GM10248 (cell line): ENCODE measurements at places on chromosomes 5 and 9.
A peak's percentile ranks its signal among the peaks of the same experiment; 100 is the strongest.

DNA sequence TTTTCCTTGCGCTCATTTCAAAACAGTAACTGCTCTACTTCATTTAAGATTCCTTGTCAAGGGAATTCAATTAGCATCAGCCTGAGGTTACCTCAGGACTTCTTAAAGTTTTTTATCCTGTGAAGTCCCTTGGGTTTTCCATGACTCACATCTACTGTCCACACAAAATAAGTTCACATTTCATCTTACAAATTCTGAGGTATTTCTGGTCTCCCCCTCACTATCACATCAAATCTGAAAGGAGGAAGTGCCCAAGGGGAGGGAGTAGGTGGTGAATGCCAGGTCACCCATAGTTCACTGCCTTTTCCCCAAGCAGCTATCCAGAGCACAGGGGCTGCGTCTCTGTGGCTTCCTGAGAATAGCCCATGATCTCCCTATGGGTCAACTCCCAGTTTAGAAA lies 227.1 kb upstream of the NREP start:
- peak; percentile 45 for DNase-seq

DNA sequence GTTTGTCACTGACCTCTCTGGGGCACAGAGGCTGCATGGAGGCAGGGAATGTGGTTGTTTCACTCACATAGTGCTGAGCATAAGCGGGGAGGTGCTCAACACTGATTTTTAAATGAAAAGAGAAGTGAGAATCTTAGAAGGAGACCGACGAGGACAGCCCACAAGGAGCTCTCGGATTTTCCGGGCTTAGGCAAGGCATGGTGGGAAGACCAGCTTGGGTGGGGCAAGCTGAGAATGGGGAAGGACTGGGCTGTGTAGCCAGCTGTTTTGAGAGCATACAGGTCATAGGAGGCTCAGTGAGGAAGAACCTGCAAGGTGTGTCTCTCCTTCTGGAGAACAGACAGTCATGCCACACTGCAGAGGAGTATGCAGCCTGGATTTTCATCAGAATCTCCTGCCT lies 86.0 kb upstream of the TNFSF8 start:
- no peak for DNase-seq

- peak; percentile 82 for DNase-seq
Observed at GRCh38 chr5:132777209-132778069, at the start of gene SEPTIN8. Gene SEPTIN8, minus strand, starts transcription at chr5:132777239. Its CDS starts 102 bp downstream, at chr5:132777137.

DNA sequence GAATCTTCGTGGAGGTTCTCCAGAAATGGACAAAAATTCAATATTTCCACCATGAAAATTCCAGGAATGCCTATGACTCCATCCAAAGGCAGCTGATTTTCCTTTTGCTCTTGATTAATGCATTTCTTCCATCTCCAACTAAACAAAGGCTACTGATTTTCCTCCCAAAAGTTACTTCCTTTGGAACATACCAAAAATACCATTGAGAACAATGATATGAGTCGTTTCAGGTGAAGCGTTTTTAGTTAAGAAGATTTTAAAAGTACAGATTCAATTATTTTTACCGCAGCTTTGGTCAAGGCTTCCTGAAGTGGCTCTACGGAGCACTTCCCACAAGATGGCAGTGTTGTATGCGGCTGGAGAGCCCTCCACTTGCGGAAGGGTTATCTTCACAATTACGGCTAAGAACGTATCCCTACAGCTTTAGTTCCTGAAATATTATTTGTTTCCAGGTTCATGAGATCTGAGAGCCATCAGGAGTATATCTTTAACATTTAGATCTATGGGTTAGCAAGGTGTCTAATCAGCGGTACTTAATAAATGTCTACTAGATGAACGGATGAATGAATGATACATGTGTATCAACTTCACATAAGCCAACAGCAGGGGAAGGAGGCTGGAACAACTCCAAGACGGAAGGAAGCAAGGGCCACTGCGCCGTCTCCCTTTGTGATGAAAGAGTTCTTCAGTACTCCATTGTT lies 35.9 kb upstream of the ARSB start:
- peak; percentile 34 for DNase-seq

GRCh38 chr5:141484641-141485311 lies at the start of gene PCDHGC4:
Gene PCDHGC4, plus strand, starts transcription at chr5:141485030. Its CDS starts 144 bp downstream, at chr5:141485174.
- peak; percentile 35 for DNase-seq

DNA sequence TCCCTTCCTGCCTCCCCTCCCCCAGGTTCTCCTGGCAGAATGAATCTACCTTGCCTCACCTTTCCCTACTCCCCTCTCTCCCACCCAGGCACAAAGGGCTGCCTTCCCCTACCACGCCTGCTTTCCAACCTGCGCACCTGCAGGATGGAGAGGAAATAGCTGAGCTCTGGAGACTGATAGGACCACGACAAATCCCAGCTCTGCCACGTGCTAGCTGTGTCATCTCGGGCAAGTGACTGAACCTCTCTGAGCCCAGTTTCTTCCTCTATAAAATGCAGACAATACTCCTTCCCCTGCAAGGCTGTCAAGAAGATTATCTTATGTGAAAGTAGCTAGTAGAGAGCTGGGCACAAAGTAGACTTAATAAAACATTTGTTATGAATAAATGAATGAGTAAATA lies 31.2 kb upstream of the PTGS1 start:
- DNase-seq = no peak

GRCh38 chr5:142977363-142978051 lies 207.3 kb downstream of the ARHGAP26 start:
- peak; percentile 24 for DNase-seq

GRCh38 chr5:137631453-137631852 lies 104.4 kb downstream of the KLHL3 start:
- no peak for DNase-seq

DNA sequence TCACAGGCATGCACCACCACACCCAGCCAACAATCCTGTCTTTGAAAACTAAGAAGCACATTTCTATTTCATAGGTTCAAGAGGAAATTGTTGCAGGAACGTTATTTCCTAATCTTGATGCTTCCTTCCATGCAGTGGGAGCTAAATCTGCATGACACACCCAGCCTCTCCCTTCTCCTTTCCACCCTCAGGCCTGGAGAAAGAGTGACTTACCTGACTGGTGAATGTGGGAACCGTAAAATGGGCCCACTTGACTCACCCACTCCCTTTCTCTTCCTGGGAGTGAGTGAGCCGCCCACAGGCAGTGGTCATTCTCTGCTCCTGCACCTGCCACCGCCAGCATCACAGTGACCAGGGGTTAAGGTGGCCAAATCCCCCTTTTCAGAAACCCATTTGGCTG lies 78.2 kb downstream of the C9orf50 start:
- no peak for DNase-seq

DNA sequence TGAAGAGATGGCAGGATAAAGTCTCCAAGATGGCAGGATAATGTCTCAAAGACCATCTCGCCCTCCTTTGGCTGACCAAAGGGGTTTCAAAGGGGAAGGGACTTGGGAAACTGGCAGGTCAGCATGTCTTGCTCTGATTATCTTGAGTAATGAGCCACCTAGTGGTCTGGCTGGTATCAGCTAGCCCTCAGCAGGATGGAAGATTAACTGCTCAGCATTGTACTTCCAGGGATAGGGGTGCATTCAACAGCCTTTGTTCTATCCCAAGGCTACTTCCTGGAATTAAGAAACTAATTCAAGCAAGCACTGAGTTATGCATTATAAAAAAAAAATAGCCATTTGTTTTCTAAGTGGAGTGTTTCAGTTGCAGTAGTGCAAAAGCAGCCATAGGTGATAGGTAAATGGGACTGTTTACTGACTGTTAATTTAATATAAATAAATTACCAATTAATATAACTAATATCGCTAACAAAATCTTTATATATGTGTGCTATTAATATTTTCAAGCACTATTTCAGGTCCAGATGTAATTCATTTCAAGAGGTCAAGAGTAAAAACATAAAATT lies 555.5 kb downstream of the CDH9 start:
- peak; percentile 26 for DNase-seq

DNA sequence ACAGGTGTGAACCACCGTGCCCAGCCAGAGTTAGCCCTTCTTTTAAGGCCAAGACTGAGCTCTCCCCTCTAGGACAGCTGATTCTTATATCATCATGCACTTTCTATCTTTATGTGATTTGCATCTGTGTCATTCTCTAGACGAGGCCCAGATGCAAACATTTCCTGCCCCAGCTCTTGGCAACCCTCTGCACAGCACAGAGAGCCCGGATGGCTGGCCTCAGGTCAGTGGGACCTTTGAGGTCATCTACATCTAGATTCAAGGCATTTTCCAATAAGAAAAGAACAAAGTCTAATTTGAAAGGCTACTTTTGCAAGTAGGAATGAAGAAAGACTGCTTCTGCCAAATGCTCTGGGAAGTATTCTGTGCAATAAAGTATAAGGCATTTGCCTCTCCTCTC lies 109.0 kb upstream of the DAB2 start:
- DNase-seq = no peak

DNA sequence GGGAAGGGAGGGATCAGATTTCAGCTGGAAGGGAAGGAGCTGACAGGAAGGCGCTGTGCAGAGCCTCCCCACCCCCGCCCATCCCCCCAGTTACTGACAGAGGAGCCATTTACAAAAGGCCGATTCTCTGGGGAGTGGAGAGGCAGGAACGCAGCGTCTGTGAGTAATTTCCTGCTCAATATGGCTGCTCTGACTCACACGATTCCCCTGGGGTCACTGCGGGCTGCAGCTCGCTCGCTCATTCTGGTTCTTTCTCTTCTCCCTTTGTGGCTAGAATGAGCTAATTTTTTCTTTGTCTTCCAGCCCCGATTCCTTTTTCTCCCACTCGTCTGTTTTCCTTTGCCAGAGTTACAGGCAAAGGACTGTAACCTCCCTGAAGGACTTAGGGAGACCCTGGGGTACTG lies 28.8 kb downstream of the PTPA start:
- peak; percentile 91 for DNase-seq

GRCh38 chr5:57940236-57940635 lies 457.6 kb upstream of the ACTBL2 start:
- no peak for DNase-seq

DNA sequence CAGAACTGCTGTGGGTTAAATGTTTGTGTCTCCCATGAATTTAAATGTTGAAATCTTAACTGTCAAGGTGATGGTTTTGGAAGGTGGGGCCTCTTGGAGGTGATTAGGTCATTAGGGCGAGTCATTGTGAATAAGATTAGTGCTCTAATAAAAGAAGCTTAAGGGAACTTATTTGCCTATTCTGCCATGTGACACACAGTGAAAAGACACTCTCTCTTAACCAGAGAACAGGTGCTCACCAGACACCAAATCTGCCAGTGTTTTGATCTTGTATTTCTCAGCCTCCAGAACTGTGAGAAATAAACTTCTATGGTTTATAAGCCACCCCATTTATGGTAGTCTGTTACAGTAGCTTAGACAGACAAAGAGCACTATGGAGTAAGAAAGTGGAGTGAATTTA lies 117.9 kb upstream of the SV2C start:
- DNase-seq = peak; percentile 10

- DNase-seq = no peak
Observed at GRCh38 chr9:137078701-137079400, 1.5 kb downstream of the UAP1L1 start.

DNA sequence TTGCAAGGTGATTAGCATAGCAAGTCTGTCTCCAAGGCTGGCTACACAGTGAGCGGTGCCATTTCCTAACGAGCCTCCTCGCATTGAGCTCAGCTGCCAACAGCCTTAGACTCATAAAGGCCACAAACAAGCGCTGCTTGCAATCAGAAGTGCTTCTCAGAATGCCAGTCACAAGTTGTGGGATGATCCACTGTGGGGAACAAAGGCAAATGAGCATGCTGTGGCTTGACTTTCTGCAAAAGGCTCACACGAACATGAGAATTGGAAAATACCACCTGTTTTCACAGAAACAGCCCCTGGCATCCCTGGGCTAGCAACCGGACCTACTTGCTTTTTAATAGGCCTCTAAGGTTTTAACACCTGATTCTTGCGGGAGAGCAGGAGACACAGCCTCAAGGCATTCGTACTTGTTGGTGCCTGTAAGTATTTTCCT lies 215.5 kb downstream of the FANCC start:
- DNase-seq = no peak

GRCh38 chr5:124706051-124706450 lies 40.4 kb downstream of the ZNF608 start:
- no peak for DNase-seq

DNA sequence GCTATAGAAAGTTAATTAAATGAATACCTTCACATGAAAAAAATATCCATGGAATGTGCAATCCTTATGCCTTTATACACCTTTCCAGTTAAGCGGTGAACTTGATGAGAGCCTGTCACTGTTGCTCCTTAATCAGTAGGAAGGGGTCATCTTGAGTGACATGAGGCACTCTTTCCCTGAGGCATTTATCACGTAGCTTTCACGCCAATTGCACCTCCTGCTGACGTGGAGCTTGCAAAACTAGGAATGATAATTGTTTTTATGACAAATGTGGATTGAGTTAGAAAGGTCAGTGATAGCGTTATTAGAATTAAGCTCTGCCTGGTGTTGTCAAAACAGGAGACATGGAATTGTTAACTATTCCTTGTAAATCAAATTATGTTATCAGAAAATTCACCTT lies 79.7 kb downstream of the SLF1 start:
- no peak for DNase-seq

- DNase-seq = no peak
Observed at GRCh38 chr9:134824583-134824982, 56.0 kb upstream of the FCN2 start.

DNA sequence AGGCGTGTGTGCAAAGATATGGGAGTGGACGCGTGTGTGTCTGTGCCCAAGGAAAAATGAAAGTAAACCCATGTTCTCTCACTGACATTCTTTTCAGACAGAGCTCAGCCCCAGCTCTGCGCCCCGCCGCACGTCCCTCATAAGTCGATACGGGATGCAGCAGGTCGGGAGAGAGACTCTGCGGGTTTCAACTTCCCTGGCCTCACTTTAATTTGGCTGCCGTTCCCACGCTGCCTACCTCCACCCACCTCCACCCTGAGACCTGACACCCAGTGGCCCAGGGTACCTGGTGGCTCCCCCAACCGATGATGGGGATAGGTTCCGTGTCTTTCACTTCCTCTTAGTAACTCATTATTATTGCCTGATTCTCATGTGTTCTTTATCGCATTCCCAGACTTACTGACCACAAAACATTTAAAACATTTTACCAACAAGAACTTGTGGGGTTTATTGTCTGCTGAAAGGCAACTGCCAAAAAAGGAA lies 19.4 kb downstream of the LHX2 start:
- no peak for DNase-seq

DNA sequence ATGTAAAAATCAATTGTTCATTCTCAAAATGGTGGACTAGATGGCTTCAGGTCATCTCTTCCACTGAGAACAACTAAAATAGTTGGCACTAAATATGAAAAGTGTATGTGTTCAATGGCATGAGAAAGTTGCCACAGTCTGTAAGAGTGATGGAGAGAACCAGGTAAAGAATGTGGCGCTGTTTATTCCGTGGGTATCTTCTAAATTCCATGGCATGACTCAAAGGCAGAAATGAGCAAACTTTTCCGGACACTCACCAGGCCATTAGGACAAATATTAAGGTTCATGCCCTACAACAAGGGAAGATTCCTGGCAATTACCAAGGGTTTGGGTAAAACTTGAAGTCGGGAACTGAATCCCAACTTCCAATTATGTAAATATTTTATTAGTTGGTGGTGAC lies 825.4 kb upstream of the CDH6 start:
- no peak for DNase-seq

GRCh38 chr5:11468334-11469039 lies 435.8 kb downstream of the CTNND2 start:
- no peak for DNase-seq
